Activated T-cell treated with anti-CD3 and anti-CD28 coated beads for 4 hours (primary cell): ENCODE measurements at places on chromosomes 7 and 10.

DNA sequence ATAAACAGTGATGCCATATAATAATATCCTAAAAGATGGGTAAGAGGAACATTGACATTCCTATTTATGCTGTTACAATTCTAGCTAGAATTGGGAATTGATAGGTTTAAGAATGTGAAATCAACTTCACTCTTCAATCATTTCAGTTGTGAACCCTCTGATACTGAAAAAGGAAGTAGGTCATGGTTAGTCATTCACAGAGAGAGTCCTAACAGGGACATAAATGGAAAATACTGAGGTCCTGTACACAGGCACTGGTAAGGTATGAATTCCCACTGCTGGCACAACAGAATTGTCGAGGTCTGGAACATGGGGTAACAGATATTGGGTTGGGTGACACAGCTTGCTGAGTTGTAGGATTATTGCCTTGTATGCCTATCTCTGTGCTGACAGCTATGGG, 289.4 kb upstream of the LRRN3 start:
- no peak for DNase-seq

- DNase-seq: no peak
Observed at GRCh38 chr7:49297958-49298357, 373.6 kb downstream of the CDC14C start.

DNA sequence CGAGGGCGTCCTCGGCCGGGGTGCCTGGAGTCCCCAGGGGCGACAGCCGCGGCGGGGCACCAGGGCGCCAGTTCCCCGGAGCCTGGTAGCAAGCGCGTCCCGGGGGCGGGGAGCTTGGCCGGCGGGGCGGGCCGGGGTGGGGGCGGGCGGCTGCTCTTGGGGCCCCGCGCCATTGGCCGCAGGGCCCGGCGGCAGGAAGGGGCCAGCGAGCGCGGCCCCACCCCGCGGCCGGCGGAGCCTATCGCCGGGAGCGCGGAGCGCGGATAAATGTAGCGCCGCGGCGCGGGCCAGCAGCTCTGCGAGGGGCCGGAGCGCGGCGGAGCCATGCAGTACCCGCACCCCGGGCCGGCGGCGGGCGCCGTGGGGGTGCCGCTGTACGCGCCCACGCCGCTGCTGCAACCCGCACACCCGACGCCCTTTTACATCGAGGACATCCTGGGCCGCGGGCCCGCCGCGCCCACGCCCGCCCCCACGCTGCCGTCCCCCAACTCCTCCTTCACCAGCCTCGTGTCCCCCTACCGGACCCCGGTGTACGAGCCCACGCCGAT, at the start of gene HHEX:
TSS of gene HHEX (plus strand) at position 293 of the 548 bp plus-strand sequence. CDS start at position 325, 32 bp downstream.
- DNase-seq: no peak

- no peak for DNase-seq
Observed at GRCh38 chr7:138861051-138861450, 63.1 kb upstream of the ATP6V0A4 start.
